ENCODE measurements at places on chromosomes 3 and 15.

DNA sequence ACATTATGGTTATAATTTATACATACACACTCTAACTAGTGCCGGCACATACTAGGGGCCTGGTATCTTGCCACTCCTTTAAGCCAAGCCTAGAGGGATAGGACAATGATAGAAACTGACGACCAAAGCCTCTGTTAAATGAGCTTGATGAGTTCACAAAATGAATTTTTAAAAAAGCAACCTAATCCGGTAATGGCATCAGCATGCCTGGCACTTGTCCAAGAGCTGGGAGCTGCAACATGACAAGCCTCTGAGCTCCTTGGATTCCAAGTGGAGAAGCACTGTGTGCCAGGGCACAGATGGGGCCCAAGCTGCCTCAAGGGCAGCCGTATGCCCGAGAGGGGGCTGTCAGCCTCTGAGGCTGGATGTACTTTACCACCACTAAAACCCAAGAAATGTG is 9.7 kb downstream of the ETV5 start:
- peak; percentile 63 for DNase-seq

DNA sequence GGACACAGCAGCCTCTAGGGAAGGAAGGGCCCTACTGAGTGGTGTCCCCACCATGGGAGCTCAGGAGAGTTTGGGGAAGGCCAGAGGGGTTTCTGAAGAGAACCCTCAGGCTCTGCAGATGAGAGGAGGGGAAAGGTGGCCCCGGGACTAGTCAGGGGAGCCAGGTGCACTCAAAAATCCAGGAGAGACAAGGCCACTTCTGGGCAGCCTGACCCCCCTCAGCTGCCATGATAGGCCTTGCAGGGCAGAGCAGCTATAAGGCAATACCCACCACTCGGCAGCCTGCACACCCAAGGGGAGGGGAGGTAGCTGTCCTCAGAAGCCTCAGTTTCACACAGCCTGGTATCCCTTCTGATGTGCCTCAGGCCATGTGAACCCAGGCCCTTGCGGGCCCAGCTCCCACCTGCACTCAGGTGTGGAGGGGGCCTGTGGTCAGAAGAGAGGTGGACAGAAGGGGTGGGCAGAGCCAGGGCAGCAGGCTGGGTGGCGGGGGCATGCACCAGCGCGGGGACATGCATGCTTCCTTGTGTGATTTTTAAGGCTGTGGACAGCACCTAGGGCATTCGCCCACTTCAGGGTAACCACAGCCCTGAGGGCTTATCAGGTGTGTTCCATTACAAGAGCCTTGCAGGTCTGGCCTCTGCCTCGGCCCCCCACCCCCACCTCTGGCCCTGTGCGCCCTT is 34.6 kb downstream of the SRPRB start:
- DNase-seq = peak; percentile 20

DNA sequence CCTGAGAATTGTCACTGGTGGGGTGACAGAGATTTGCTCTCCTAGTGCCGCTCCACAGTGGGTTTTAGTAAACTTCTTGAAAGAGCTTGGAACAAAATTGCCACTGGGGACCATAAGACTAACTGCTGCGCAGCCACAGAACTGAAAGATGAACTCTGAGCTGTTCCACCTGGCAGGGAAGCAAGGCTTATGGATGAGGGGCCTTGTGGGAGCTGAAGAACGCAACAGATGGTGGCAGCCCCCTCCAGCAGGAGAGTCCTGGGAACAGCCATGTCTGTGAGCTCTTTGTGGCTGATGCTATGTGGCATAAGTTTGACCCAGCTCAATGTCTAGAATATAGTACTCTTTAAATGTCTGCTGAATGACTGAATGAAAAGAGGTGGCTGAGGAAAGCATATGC is 66.8 kb upstream of the C2CD4B start:
- no peak for DNase-seq

DNA sequence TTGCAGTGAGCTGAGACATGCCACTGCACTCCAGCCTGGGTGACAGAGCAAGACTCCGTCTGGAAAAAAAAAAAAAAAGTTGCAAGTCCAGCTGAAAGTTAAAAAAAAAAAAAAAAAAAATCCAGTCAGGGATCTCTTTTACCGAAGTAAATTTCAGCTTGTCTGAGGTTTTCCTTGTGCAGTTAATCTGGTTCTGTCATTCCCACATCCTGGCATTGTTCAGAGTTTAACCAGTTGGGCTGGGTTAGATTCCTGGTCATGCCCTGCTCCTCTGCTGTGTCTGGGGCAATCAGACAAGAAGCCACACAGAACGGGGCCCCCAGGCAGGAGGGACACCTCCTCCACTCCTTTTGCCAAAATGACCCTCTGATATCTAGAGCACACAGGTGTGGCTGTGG is 84.1 kb upstream of the KLHL25 start:
- DNase-seq = peak; percentile 26

DNA sequence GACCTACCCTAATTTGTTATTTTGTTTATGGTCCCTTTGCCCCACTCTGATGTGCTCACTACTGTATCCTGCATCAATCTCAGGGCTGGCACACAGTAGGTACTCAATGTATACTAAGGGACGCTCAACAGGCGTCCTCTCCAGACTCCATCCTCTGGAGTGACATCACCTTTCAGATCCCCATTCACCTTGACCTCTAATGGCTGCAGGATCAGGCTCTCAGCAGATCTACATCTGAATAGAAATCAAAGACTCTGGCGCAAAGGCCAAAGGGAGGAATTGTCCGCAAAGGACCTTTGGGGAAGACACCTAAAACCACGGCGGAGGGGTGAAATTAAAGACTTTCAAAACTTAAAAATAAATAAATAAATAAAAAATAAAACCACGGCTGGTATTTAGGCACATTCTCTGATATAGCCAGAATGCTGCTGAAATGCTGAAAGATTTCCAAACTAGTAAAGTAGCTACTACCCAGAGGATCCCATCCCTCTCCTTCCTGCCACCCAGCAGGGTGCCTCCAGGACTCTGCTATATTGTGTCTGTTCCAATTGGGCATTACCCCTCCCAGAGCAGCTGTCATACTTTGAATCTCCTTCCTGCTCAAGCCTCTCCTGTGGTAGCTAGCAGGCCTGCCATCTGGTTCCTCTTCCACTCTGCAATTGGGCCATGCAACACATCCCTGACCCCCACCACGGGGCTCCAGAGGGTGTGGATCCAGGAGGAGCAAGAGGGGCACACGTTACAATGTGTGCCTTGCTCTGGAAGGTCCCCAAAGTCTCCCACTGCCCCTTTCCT is 6.1 kb downstream of the SHF start:
- DNase-seq = no peak

DNA sequence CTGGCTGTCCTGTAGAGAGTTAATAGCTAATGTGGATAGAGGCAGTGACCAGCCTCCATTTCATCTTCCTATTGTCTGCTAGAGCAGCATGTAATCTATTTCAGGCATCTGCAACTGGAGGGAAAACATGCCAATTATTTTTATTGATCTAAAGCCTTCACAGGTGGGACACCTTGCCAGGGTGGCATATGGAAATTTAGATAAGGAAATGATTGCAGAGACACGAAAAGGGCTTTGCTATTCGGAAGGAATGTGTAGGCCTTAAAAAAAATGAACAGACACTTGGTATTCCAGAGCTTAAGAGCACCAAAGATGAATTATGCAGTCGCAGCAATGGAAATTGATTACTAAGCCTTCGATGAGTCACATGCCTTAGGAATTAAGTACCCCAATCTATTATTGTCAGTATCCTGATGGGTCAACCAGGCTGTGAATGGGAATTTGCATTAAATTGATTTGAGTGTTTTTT is 454.7 kb downstream of the SQOR start:
- DNase-seq = no peak

GRCh38 chr3:41508063-41508696 is 308.9 kb downstream of the CTNNB1 start:
- DNase-seq = no peak

- DNase-seq = no peak
Observed at GRCh38 chr3:53311882-53312281, 35.5 kb downstream of the DCP1A start.

GRCh38 chr3:107959550-107960154 is 131.2 kb downstream of the CD47 start:
- no peak for DNase-seq

- DNase-seq = no peak
Observed at GRCh38 chr15:58307313-58307961, 124.4 kb upstream of the LIPC start.

- no peak for DNase-seq
Observed at GRCh38 chr3:95134693-95135413, 1072.0 kb downstream of the NSUN3 start.

GRCh38 chr3:95197661-95198060 is 1134.8 kb downstream of the NSUN3 start:
- DNase-seq = no peak

GRCh38 chr15:66943456-66944095 is 121.8 kb upstream of the SMAD3 start:
- DNase-seq = peak; percentile 42

DNA sequence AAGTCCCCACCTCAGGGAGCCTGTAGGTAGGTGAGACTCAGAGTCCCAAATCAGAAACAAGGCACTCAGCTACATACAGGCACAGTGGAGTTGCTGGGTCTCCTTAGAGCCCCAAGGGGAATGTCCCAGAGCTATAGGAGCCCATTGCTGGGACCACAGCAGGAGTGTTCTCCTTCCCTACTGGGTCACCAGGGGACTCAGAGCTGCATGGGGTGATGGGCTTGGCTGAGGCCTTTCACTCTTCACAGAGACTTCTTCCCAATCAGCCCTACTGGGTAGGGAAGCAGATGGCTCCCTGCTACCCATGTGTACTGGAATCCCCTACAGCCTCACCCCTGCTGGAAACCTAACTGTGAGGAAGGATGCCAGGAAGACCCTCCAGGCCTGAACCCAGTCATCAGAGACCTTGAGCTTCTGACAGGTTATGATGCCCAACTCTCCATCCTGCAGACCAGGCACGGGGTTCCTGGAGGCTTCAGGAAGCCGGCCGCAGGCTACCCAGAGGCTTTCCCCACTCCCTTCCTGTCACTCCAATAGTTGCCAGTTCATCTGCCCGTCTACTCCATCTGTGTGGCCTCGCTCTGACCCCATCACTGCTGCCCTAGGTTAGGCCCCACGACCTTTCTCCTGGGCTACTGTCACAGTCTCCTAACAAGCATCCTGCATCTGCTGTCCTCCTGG is 24.0 kb downstream of the RASGRF1 start:
- DNase-seq = no peak

DNA sequence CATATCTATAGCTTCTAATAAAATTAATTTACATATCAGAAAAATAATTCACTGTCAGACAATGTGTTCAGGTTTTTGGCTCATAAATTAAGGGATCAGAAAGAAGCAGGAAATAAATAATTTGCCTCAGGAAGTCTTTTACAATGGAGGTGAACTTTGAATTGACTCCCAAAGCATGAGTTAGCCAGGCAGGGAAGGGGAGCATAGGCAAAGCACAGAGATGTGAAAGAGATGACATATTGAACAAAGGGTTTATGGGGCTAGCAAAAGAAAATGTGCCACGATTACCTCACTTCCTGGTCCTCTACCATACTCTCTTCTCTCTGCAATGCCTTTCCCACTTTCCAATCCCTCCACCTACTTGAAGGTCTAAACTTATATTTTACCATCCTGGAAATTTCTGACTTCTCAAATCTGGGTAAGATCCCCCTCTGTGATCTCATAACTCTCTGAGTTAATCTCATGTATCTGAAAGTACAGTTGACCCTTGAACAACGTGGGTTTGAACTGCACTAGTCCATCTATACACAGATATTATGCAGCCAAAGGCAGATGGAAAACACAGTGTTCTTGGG is 4.1 kb upstream of the HEXA start:
- DNase-seq = no peak

- DNase-seq = peak; percentile 20
Observed at GRCh38 chr15:96119734-96120133, 210.8 kb upstream of the NR2F2 start.

DNA sequence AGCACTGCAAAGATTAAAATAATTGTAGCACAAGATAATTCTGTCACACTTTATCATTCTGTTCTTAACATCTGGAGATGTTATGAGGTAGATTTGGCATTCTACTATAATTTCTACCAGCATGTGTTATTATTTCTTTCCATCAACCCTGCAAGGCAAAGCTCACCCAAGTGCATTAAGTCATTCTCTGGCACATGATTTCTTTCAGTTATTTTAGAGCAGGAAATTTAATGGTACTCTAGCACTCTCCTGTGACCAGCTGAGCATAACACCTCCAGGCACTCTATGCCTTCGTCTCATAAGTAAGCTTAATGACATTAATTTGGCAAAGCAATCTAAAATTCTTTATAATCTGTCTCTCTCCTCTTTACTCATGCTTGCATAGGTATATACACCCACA is 300.2 kb upstream of the GPR149 start:
- peak; percentile 63 for DNase-seq

- DNase-seq = no peak
Observed at GRCh38 chr3:45864760-45865519, 21.4 kb upstream of the CCR9 start.

DNA sequence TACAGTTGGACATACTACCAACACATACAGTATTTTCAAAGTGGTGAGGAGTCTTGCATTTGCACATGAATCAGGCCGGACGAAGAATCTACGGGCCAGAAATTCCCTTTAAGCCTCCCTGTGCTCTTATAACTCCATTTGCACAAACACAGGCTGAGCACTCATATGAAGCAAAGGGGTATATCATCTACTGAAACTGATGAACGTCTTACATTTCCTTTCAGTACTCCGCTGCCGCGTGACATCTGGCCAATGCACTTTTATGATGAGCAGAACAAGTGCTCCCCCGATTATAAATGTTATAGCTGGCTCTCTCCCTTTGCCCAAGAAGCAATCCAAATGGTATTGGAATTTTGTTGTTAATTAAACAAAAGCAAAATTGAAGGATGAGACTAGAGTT is 110.3 kb upstream of the ICE2 start:
- DNase-seq = no peak

GRCh38 chr15:37134699-37135131 is 34.4 kb upstream of the MEIS2 start:
- no peak for DNase-seq

- peak; percentile 89 for DNase-seq
Observed at GRCh38 chr3:120451272-120451761, 525 bp upstream of the FSTL1 start.

DNA sequence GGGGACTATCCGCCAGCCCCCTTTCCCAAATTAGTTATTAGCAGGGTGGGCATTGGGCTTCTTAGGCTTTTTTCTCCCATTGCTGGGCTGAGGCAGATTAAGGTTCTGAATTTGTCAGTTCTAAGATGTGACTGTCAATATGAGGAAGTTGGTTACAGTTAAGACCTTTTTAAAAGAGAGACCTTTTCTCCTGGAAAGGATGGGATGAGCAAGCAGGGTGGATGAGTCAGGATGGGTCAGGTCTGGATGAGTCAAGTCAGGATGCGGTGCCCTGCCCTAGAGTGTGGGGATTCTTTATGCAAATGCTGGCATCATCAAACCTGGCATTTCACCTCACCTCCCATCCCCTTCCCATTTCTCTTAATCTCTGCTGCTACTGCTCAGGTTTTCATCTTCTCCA is 1.9 kb downstream of the AEN start:
- no peak for DNase-seq

DNA sequence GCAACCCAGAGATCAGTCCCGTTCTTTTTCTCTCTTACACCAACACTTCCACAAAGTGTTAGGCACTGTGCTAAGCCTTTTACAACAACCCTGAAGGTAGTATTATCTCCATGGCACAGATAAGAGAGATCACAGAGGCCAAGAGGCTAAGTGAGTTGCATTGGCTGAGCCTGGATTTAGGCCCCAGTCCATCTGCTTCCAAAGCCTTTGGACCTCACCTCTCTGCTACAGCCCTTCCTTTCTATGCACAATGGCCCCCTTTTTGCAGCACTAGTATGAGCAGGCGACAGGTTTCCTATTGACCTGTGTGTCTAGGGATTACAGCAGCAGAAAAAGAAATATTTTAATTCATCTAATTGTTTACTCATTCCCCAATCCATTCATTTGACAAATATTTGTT is 76.2 kb downstream of the CRYGS start:
- DNase-seq = no peak

- DNase-seq = no peak
Observed at GRCh38 chr15:38522922-38523321, 41.7 kb downstream of the RASGRP1 start.

Data from kidney (tissue), 22 donors.